Hematopoietic multipotent progenitor cell treated with erythropoietin and hydrocortisone succinate and interleukin-3 and kit ligand, for 17 days (in vitro differentiated cells): ENCODE measurements at places on chromosomes 1 and 21.
A peak's percentile ranks its signal among the peaks of the same experiment; 100 is the strongest.

DNA sequence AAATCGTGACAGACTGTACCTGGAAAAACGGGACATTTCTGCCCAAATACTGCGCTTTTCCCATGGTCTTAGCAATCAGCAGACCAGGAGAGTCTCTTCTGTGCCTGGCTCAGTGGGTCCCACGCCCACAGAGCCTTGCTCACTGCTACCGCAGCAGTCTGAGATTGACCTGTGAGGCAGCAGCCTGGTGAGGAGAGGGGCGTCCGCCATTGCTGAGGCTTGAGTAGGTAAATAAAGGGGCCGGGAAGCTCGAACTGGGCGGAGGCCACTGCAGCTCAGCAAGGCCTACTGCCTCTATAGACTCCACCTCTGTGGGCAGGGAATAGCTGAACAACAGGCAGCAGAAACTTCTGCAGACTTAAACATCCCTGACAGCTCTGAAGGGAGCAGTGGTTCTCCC is 203.1 kb downstream of the DENND1B start:
- DNase-seq, result no peak

- no peak for DNase-seq
These were observed 26.9 kb upstream of the EYA3 start for GRCh38 chr1:28115267-28115666.

- no peak for DNase-seq
These were observed 178.8 kb downstream of the NR5A2 start for GRCh38 chr1:200206340-200206739.

GRCh38 chr1:216533776-216534175 is 110.5 kb upstream of the USH2A start:
- DNase-seq, result no peak

GRCh38 chr1:165634154-165634921 is 3.3 kb downstream of the MGST3 start:
- peak; percentile 33 for DNase-seq

DNA sequence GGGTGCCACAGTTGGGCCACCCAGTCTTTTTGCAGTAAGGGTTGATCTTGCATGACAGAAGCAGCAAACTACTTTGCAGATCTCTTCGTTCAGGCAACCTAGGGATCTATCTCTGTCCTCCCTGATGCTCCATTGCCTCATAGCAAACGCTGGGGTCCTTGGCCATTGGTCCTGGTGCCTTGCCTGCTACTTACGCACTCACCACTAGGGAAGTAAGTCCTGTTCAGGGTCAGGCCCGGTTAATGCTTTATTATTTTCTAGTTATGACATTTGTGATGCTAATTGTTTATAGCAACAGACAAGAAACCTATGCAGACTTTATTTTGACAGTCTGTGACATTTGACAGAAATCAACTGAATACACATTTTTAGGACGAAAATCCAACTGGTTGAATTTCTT is 326.5 kb upstream of the FMN2 start:
- no peak for DNase-seq

GRCh38 chr1:77759071-77760028 is at the start of gene USP33:
TSS of gene USP33 (minus strand) at chr1:77759852. CDS start at chr1:77741697, 18,155 bp downstream.
- peak; percentile 90 for DNase-seq

DNA sequence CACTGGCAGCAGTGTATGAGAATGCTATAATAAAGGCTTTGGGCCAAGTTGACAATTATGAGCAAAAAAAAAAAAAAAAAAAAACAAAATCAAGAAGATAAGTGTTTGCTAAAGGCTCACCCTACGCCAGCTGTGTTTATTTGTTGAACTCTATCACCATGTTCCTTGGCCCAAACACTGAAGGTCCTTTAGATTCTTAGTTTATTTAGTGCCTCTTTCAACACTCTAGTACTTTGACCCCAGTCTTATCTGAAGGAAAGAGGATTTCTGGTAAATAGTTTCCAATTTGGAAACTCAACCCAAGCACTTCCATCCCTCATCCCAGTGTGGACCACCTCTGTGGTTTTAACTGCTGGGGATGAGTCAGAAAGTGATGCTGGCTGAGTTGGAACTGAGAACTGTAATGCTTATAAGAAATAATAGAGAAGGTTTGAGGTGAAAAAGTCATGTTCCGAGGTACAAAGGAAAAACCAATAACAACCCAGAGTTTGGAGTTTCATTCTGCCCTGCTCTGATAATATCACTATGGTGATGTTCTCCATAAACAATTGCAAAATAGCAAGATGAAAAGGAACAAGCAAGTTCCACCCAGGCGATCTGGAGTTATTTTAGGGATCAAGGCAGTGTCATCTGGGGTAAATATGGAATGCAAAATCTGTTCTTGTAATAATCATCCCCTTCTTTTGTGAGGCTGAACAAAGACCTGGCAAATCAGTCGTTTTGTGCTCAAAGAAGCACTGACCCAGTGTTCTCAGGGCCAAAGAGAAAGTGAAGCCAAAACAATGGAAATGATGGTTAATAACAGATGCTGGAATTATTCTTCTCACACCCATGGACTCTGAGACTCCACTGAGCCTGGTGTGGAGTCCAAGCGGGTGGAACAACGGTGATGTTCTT is 19.7 kb upstream of the CAPZB start:
- DNase-seq, result no peak

DNA sequence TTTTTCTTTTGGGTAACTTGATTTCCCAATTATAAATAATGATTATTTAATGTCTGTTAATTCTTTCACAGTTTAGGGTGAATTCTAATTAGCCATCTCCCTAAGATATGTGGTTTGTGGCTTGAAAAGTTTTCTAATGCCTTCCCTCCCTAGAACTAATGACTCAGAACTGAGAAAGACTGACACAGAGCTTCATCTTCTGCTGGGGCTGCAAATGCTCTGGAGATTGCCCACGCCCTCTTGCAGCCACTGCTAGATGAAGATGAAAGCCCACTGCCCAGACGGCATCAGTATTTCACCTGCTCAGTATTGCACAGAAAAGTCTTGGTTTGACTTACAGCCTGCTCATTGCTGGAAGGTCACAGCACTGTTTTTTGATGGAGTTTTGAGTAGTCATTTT is 101.5 kb downstream of the ST6GALNAC3 start:
- DNase-seq, result no peak

GRCh38 chr21:25867061-25867460 is 132.3 kb downstream of the GABPA start:
- DNase-seq, result no peak

GRCh38 chr1:34060901-34061415 is 104.1 kb downstream of the CSMD2 start:
- DNase-seq, result no peak

- no peak for DNase-seq
These were observed 540.9 kb downstream of the LMO4 start for GRCh38 chr1:87869567-87869966.

GRCh38 chr1:19569786-19570185 is 74.3 kb upstream of the NBL1 start:
- DNase-seq, result no peak

DNA sequence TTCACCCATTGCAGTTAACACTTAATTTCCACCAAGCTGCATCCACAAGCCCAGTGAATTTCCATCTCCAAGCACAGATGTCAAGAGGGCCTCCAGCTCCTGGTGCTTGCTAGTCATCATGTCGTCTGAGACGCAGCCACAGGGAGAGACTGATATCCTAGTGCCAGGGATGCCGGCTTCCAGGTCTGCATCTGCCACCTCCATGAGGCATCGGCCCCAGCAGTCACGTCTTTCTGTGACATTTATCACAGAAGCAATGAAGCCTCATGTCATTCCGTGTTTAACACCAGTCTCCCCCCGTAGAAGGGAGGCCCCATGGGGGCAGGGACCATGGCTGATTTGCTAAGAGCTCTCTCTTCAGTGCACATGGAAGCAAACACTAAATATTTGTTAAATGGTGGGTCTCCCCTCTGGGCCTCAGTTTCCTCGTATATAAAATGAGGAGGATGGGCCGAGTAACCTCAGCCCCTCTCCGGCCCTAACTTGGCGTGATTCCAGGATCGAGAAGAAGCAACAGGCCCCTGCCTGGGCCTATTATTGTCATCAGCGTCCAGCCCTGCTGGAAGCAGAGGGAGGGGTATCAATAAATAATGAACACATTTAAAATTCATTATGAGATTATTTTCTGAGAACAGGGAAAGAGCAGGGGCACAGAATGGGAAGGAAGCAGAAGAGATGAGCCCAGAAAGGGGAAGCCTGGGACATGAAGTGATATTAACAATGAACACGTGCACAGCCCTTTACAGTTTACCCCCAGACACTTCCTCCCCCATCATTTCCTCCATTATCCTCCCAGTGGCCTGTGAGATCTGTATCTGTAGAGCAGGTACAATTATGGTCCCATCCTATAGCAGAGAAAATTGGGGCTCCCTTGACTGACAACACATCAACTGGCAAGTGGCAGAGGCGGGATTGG is 837 bp upstream of the C1QB start:
- DNase-seq, result no peak

- no peak for DNase-seq
These were observed 20.7 kb downstream of the NR5A2 start for GRCh38 chr1:200048244-200048643.

DNA sequence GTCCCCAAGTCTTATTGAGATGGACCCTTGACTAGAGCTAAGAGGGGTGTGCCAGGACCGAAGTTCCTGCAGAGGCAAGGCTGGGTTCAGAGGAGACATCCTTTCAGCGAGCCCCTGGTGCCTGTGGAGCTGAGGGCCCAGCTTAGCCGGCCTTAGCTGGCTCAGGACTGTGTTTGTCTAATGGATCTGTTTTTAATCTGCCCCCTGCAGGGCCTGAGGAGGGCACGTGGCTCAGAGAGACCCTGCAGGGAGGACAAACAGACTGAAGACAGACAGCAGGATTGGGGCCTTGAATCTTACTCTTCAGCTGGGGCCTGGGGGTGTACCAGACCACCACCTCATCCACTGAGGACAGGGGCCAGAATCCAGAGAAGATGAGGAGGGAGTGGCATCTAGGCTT is 1.6 kb downstream of the CRABP2 start:
- no peak for DNase-seq

GRCh38 chr1:4170548-4171340 is 270.7 kb upstream of the C1orf174 start:
- no peak for DNase-seq

- no peak for DNase-seq
These were observed 122.2 kb downstream of the KCNN3 start for GRCh38 chr1:154747740-154748404.

GRCh38 chr1:206649261-206649921 is 14.1 kb downstream of the DYRK3 start:
- no peak for DNase-seq

GRCh38 chr1:212261361-212261929 is 23.8 kb upstream of the PPP2R5A start:
- no peak for DNase-seq

GRCh38 chr1:4621646-4622045 is 32.8 kb upstream of the AJAP1 start:
- DNase-seq, result no peak

- DNase-seq, result no peak
These were observed 472.7 kb downstream of the NPHP4 start for GRCh38 chr1:5519366-5520135.

GRCh38 chr1:29785137-29785527 is 548.8 kb downstream of the PTPRU start:
- DNase-seq, result no peak

- no peak for DNase-seq
These were observed 227.1 kb downstream of the KCTD3 start for GRCh38 chr1:215794156-215794555.

DNA sequence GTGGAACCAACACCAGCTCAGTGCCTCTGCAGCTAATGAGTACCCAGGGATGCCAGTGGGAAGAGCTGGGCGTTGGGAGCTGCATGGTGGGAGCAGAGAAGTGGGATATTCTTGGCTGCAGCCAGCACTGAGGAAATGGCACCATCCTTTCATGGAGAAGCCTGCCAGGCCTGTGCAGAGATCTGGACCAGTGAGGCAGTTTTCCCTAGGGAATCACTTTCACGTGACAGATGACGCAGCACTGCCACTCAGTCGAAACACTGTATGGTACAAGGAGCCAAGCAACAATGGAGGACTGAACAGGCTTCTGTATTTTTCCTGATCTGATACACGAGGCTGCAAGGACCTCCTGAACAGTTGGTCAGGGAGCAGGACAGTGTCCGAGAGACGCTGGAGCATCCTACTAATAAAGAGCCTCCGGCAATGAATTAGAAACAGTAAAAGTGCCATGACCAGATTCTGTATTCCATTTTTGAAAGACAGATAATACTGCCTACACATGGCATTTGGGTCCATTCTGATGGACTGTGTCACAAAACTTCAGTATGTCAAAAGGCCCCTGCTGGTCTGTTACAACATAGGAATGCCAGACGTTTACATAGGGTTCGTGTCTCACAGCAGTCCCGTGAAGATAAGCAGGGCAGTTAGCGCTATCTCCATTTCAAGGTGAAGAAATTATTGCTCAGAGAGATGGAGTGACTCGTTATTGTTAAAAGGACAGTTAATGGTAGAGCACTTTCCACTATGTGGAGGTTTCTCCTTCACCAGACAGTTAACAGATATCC is 44.0 kb upstream of the LMO4 start:
- DNase-seq, result no peak

GRCh38 chr1:21361506-21361905 is 71.2 kb upstream of the ECE1 start:
- DNase-seq, result no peak

- no peak for DNase-seq
These were observed 161.8 kb downstream of the AMY1C start for GRCh38 chr1:103911450-103911849.

DNA sequence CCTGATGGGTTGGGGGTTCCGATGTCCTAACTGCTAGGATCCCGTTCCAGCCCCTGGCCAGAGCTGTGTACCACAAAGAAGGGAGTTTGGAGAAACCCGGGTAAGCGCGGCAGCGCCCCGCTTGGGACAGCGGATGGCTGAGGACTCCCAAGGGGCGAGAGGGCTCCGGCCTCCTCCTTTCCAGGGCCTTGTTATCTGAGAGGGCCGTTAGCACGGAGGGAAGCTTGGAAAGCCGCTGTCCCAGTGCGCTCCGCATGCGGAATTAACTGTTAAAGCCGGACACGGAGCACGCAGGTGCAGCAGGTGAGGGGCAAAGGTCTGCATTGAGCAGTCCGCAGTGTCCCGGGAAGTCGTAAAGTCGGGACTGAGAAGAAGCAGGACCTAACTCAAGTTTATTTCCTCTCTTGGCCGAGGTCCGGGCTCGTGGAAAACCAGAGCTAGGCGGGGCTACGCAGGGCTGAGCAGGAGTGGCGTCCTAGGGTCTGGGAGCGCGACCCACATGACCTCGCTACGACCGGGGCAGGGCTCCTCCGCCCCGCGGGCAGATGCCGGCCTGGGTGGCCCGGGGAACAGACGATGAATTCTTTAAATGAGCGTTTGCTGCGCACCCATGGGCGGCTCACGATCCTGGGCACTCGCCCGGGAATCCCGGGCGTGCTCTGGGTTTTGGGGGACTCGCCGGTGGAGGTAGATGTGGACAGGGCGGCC is 4.5 kb downstream of the LHX4 start:
- DNase-seq, result no peak

DNA sequence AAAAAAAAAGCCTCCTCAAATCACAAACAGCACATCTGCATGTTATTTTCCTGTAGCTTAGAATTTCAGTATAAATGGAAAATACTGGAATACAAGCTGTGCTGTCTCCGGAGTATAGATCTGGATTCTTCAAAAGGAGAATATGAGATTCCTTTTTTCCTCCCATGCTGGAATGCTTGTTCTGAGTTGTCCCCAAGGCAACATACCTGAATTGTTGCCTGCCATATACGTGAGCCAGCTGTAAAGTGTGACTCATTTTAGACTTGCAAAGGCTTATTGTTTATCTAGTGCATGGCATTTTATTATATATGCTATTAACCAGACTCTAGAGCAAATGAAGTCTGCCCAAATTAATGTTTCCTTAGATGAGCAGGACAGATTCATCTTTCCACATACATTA is 95.0 kb upstream of the C1orf105 start:
- DNase-seq, result no peak

- no peak for DNase-seq
These were observed 28.4 kb downstream of the RNF2 start for GRCh38 chr1:185073725-185074124.
